Muscle of back (tissue), 13 donors: ENCODE measurements at places on chromosomes 12 and 14.

DNA sequence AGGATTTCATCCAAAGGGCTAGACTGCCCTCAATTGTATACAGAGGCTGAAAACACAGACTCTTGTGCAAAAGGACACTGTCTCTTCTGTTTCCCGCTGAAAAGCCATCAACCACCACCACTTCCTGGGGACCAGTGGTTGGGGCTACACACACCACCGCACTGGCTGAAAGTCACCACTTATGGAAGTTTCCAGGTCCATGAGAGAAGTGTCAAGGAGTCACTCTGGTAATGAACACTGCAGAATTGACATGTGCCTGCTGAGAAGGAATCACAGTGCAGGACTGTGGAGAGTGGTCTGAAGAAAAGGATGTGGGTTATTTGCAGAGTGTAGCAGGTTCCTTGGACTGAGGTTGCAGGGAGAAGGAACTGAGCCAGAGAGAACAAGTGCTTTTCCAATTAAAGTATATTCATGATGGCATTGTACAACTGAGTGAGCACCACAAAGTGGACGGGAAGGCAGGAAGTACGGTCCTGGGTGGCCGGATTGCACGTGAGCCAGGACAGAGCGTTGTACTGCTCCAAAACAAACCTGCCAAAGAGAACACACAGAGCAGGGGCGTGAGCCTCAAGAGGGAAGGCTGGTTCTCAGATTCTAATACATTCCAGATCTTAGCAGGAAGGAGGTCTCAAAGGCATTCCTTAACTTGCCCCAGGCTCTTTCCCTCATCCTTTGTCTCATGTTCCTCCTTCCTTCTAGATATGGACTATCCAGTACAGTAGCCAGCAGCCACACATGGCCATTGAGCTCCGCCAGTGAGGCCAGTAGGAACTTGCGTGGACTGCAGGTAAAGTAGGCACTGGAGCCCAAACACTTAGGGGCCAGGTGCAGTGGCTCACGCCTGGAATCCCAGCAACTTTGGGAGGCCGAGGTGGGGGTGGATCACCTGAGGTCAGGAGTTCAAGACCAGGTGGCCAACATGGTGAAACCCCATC, 316.4 kb downstream of the MED13L start:
- DNase-seq, result no peak

GRCh38 chr12:111413442-111414086, 7.8 kb downstream of the SH2B3 start:
- DNase-seq, result no peak

- DNase-seq, result peak; percentile 36
Measured at GRCh38 chr12:23949348-23950209, at the start of gene SOX5. TSS of gene SOX5 (minus strand) at chr12:23949670. CDS start at chr12:23949601, 69 bp downstream.

DNA sequence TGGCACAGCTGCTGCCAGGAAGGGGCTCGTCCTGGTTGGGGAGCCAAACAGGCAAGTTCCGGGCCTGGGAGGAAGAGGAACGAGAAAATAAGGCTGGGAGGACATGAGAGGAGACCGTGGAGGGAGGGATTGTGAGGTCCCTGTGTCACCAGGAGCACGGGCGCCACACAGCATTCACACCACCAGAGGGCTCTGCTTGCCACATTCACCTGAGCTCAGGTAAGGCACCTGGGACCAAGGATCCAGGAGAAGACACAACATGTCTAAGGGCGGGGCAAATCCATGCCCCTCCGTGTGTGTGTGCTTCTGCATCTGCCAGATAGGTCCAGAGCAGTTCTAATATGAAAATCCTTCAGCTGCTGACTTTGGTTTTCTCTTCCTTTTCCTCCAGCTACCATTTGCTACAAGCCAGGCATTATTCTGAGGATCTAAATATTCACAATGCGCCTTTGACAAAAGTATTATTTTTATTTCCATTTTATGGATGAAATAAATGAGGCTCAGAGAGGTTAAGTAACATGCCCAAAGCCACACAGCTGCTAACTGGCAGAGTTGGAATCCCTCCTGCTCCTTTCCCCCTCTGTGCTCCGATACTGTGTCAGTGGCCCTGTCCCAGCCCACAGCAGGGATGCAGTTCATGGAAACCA, 14.6 kb downstream of the RAPGEF3 start:
- no peak for DNase-seq

DNA sequence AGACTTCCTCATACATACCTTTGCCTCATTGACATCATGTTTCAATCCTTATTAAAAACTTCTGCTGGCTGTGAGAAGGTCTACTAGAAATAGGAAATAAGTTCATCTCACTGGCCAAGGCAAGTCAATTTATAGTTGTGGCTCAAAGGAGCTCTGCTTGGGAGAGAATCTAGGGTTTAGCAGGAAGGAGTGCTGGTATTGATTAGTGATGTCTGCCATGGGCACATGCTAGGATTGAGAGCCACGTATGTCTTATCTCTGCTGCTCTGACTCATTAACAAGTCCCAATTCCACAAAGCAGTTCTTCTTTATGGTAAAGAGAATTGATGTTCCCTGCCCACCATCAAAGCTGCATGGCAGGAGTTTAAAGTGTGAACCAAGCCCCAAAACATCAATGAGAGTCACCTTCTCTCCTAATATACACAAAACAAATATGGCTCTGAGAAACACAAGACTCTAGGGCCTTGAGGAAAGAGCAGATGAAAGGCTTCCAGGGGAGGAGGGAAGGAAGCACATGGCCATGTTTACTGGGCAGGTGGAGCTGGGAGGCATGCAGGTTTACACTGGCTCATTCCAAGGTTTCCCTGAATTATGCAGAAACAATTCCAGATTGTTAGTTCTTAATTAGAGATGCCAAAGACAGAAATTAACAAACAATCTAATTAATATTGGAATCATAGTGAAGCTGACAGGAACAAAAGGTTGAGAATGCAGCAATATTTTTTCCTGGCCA, 931.9 kb upstream of the TMEM132C start:
- DNase-seq, result no peak

- DNase-seq, result no peak
Measured at GRCh38 chr14:91228112-91229004, 16.1 kb downstream of the GPR68 start.

DNA sequence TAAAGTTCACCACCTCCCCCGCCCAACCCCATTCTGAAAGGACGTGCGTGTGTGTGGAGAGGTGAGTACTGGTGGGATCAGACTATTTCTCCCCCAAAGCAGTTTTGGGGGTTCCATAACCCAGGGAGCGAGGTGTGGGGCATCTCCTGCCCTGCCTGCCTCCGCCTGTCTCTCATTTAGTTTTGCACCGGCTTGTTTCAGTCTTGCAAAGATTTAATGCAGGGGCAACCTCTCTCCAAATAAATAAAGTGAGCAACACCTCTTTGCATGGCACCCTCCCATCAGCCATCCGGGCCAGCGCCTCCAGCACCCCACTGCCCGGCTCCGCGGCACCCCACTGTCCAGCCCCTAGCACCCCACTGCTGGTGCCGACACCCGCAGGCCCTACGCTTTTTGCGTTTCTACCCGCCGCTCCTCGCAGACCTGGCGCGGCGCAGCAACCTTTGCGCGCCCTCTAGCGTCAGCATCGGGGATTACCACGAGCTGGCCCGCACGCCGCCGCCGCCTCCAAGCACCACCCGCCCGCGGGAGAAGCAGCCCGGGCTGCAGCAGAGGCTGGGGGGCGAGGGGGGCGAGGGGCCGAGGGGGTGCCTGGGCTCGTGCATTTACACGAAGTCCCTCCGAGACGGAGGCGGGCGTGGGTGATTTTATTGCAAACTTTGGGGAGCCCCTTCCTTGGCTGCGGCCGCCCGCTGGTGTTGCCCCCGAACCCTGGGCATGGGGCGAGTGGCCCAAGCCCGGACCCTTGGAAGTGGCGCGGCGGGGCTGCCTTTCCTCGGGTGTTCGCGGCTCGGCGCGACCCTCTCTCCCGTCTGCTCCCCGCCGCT, 55.8 kb upstream of the VRK1 start:
- DNase-seq, result peak; percentile 67
